ENCODE measurements at places on chromosomes 11 and 22. TPM values are rescaled to one million over a fixed set of nuclear protein-coding genes. Genes with fewer than 3 reads are reported as not detected.

KLHL35 gene
- total RNA-seq = 0.84 TPM

GLYATL1 gene
- total RNA-seq = 0.44 TPM

SERPING1 gene
- total RNA-seq = 16.7 TPM

SYT13 gene
- not detected for total RNA-seq

OR56A1 gene
- total RNA-seq = not detected

GRCh38 chr11:32567154-32567553, 16.5 kb upstream of the EIF3M start:
- no peak for ATAC-seq

DNA sequence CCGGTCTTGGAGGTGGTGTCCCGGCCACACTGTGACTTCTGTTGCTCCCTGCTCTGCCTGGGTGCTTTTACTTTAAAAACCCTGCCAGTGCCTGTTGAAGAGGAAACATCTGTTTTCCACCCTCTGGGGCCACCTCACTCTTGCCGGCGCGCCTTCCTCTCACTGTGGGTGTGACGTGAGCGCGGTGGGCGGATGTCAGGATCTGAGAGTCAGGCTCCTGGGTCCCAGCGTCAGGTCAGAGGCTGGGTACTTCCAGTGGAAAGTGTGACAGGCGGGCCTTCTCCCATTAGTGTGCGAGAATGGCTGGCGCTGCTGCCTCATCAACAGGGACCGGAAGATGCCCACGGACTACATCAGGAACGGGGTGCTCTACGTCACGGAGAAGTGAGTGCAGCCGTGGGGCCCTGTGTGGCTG, 54.2 kb downstream of the GRAMD4 start:
- ATAC-seq = peak; percentile 21

- no peak for ATAC-seq
Observed at GRCh38 chr11:12280838-12281565, 96.4 kb upstream of the PARVA start.

DNA sequence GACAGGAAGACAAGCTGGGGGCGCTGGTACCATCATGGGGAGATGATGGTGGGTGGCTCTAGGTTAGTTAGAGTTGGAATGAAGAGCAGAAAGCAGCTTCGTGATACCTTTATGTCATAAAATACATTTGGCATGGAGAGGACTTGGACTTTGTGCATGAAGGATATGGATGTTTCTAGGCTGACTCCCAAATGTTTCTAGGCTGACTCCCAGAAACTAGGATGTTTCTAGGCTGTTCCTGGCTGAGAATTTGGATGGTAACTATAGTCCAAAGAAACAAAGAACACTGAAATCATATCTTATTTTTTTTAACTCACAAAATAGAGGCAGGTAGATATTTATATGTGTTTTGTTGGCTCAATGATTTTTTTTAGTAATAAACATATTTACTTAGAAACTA, 89.4 kb upstream of the VPREB1 start:
- ATAC-seq = no peak

- ATAC-seq = peak; percentile 33
Observed at GRCh38 chr22:17198170-17199002, 20.8 kb downstream of the ADA2 start.
